ENCODE measurements at places on chromosomes 1 and 21.

DNA sequence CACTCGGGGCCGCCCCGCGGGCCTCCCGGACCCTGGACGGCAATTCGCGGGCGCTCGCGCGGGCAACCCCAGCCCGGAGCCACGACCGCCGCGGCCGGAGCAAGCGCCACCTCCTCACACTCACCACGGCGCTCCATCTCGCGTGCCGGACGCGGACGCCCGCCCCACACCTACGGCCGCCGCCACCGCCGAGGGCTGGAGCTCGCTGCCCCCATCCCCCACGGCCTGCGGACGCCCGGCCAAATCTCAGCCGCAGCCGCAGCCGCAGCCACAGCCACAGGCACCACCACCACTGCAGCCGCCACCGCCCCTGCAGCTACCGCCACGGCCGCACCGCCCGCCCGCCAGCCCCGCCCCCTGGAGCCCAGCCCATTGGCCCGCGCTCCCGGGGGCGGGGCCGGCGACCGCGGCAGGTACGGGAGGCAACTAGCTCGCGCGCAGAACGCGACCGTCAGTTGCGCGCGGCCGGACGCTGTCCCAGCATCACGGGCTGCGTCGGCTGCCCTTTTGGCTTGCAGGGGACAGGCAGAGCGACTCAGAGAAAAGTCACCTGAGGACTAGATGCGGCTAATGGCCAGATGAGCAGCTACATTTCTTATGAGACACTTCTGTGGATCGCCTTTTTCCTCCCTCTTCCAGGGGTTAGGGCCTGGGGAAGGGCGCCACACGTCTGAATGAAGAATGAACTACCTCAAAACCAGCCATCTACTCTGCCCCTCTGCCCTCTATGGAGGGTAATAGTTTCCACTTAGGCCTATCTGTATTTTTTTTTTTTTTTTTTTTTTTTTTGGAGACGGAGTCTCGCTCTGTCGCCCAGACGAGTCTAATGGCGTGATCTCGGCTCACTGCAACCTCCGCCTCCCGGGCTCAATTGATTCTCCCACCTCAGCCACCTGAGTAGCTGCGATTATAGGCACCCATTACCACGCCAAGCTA lies at the start of gene ARHGAP29:
Gene ARHGAP29 (minus strand): TSS at position 294 of the 936 bp plus-strand sequence. CDS start 5,973 bp downstream, outside the sequence.
- DNase-seq: peak; percentile 86

- no peak for DNase-seq
Observed at GRCh38 chr1:41476807-41477361, 7.6 kb downstream of the EDN2 start.

DNA sequence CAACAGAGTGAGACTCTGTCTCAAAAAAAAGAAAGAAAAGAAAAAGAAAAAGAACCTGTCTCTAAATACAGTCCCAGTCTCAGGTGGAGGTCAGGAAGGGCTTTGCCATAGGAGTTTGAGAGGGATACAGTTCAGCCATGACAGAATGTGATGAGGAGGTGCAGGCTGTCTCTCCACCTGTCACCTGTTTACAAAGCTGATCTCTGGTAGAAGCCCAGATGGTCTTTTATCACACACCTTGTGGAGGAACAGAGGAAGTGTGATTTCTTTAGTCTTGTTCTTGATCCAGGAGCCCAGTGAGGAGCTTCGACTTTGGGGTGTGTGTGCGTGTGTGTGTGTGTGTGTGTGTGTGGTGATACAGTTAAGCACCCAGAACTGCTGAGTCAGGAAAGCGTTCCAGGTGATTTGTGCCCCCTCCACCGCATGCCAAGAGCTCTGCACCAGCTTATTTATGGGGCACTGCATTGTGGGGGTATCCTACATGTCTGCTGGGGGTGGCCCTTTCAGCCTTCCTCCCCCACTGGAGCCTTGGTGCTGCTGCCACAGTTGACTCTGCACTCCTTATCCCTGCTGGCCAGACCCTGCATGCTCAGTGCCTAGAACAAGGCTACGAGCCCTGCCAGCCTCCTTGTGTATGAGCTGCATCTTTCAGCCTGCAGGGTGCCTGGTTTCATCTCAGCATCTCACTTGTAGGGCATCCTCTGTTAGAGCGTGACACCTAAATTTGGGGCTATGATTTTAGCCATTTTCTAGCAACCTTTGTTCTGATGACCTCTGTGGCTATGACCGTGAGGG lies 19.3 kb downstream of the DOP1B start:
- DNase-seq: peak; percentile 49

DNA sequence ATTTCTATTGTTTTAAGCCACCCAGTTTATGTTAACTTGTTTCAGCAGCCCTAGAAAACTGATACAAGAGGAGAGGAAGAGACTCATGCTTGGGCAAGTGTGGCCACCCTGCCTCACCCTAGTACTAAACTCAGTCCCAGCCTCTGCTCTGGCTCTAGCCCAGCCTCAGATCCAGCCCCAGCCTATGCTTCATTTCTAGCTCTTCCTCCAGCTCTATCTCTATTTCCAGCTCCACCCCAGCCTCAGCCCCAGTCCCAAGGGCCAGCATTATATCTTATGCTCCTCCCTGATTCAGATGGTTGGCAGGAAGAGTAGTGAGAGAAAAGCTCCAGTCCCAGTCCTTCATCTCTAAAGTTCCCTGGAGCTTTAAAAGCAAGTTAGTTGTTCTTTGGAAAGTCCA lies 535.5 kb downstream of the PTPRC start:
- DNase-seq: no peak

- DNase-seq: no peak
Observed at GRCh38 chr21:35203093-35203977, 154.2 kb upstream of the RUNX1 start.

All from brain (organoid and tissue), 16 donors.